Amniotic stem cell (primary cell): ENCODE measurements at places on chromosomes 2 and 18.

- DNase-seq = no peak
These were observed 268.8 kb downstream of the CYP26B1 start for GRCh38 chr2:71878626-71879508.

- peak; percentile 73 for DNase-seq
These were observed 216.0 kb downstream of the TGIF1 start for GRCh38 chr18:3665780-3666525.

DNA sequence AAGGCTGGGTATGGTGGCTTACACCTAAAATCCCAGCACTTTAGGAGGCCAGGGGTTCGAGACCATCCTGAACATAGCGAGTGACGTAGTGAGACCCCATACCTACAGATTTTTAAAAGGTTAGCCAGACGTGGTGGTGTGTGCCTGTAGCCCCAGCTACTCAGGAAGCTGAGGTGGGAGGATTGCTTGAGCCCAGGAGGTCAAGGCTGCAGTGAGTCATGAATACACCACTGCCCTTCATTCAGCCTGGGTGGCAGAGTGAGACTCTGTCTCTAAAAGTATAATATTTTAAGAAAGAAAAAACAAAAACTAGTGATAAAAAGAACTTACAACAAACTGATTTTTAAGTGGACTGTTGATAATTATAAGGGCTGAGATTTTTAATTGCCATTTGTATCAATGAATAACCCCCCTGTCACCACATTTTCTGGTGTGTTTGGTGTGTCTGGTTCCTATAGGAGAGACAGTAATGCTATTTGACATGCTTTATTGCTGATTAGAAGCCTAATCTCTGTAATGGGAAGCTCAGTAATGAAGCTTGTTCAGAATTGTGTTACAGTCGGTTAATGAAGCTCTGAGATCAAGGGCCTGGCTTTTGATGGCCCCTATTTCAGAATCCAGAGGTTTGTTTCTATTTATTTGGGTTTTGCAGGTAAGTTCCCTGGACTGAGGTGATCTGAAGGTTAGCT is 147.0 kb downstream of the NEDD4L start:
- no peak for DNase-seq

DNA sequence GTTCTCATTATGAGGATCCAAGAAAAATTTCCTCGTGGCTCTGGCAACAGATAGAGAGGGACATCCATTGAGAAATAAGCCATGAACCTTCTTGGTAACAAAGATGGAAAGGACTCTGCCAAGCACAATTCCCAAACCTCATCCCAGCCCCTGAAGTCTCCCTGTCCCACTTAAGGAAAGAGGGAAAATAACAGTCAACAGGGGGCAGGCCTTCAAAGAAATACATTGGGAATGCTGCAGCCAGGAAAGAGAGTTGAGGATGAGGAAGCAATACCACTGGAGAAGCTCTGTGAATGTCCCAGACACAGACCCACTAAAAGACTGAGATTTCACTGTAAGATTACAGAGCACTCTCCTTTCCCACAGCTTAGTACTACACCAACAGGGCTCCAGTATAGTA is 93.2 kb downstream of the CD226 start:
- no peak for DNase-seq
